ENCODE measurements at places on chromosomes 3 and 15. TPM values are rescaled to one million over a fixed set of nuclear protein-coding genes. Genes with fewer than 3 reads are reported as not detected.

- no peaks in the 10 kb centered on the region for H3K4me1 ChIP-seq
- peaks cover 17% of the 10 kb centered on the region for H3K27me3 ChIP-seq
- H3K27ac ChIP-seq: no peak overlapping the region
These were observed 286.3 kb downstream of the XXYLT1 start for GRCh38 chr3:194984622-194985021.

DNA sequence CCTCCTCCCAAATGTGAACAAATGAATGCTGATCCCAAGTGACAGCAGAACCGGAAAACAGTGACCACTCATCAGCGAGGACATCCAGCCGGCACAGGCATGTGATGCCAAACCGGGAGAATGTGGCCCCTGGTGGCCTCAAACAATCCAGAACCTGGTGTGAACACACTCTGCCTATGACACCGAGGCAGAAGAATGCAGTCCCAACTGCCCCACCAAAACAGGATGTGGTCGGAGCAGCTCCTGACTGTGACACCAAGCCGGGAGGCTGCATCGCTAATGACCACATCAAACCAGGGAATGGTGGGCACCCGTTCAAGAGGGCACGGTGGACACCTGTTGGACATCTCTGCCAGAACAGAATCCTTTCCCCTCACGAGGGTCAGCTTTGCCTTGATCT, 15.4 kb downstream of the SCN5A start:
- peaks cover 29% of the 10 kb centered on the region for H3K27me3 ChIP-seq
- H3K27ac ChIP-seq: no peak overlapping the region
- no peak for DNase-seq
- no peaks in the 10 kb centered on the region for H3K4me1 ChIP-seq

- H3K27me3 ChIP-seq: no peaks in the 10 kb centered on the region
- no peak overlapping the region for H3K27ac ChIP-seq
- peaks cover 7% of the 10 kb centered on the region for H3K4me1 ChIP-seq
- peaks cover 20% of the 10 kb centered on the region for H3K36me3 ChIP-seq
- H3K4me3 ChIP-seq: no peak overlapping the region
These were observed 9.3 kb upstream of the PRICKLE2 start for GRCh38 chr3:64234571-64234970.

DNA sequence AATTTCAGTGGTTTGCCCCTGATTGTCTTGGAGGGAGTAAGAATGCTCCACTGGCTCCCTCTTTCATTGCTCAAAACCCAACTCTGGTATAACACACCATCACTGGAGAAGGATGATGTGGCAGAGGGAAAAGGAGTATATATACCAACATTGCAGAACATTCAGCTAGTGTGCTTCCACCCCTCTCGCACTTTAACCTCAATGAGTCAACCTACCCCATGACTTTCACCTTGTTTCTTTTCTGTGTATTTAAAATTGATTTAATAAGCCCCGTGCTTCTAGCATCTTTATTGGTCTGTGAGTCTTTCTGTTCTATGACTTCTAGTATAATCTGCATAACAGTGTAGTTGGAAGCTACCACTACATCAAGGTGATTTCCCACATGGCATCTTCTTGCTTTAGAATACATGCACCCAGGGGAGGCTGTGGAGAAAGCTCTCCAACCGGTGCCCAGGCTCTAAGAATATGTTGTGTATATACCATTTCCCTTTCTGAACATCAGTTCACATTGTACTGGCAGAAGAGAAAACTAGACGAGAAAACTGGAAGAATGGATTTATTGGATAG, 595.1 kb upstream of the TGFBR2 start:
- peaks cover 2% of the 10 kb centered on the region for H3K36me3 ChIP-seq
- DNase-seq: no peak
- peaks cover 5% of the 10 kb centered on the region for H3K4me1 ChIP-seq

DNA sequence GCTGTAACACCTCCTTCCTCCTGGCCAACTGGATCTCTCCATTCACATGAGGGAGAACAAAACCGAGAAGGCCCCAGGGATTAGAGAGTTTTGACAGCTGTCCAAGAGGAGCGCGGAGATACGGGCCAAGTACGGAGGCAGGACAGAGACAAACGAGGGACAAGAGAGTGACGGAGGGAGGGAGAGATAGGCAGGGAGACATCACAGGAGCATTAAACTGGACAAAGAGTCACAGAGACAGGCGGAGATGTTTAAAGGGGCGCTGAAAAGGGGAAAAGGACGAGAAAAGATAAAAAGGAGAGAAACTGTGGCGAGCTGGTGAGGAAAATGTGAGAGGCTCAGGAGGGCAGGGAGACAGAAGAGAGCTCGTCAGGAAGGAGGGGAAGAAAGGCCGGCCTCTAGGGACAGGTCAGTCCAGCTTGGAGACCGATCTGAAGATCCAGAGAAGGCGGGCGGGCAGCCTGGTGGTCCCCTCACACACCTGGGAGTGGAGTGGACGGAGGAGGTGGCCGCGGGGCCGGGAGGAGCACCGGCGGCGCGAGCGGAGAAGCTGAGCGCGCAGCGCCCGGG, 40.5 kb upstream of the ROPN1 start:
- DNase-seq: no peak
- H3K27ac ChIP-seq: peak overlapping the region; percentile 97
- H3K4me3 ChIP-seq: peak overlapping the region; percentile 83
- H3K4me1 ChIP-seq: peaks cover 23% of the 10 kb centered on the region
- H3K36me3 ChIP-seq: no peaks in the 10 kb centered on the region

DNA sequence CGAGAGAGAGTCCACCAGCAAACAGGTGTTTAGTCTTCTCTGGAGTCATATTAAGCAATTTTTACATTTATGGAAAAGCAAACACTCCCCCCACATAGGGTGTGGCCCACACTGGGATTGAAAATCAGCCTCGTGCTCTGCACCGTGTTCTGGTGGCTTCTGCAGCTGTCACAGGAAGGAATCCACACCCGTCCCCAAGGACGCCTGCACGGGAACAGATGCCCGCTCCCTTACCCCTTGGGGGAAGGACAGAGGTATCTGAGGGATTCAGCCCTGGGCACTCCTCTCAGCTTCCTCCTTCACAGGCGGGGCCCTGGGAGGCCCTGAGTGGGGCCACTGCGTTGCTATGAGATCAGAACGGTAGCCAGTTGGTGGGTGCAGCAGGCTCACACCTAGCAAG, 27.8 kb downstream of the LIPC start:
- no peak for DNase-seq
- peaks cover 32% of the 10 kb centered on the region for H3K4me1 ChIP-seq
- H3K27me3 ChIP-seq: peaks cover 17% of the 10 kb centered on the region
- no peak overlapping the region for H3K27ac ChIP-seq
- no peak overlapping the region for H3K4me3 ChIP-seq

DNA sequence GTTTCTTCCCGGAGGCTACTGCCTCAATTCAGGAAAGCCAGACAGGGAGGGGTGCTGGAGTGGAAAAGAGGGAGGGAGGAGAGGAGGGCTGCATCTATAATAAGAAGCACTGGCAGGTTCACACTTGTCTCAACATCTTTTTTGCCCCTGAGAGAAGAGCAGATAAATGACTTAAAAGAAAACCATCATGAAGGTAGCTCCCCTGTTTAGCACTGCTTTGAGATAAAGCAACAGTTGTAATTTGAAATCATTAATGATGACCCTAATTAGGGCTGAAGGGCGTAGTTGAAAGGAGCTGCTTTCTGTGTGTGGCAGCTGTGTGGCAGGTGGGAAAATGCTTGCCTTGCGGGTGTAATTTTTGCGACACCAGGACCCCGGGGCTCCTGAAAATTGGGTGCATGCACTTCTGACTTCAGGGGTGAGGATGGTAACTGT, 222.8 kb upstream of the IL12A start:
- H3K36me3 ChIP-seq: no peaks in the 10 kb centered on the region
- peaks cover 48% of the 10 kb centered on the region for H3K27me3 ChIP-seq
- no peak overlapping the region for H3K27ac ChIP-seq
- H3K4me1 ChIP-seq: peaks cover 15% of the 10 kb centered on the region
- DNase-seq: no peak
- peak overlapping the region; percentile 72 for H3K4me3 ChIP-seq

GRCh38 chr3:18657858-18658820, 233.0 kb upstream of the SATB1 start:
- H3K27ac ChIP-seq: no peak overlapping the region
- peaks cover 8% of the 10 kb centered on the region for H3K4me1 ChIP-seq
- no peak overlapping the region for H3K4me3 ChIP-seq

Gene TM4SF18
- 0.36 TPM for total RNA-seq

Gene KNG1
- not detected for total RNA-seq

Gene GABRA5
- total RNA-seq: not detected

Gene KLHL6
- 0.12 TPM for total RNA-seq
